CD4-positive, alpha-beta T cell treated with Interleukin-4 for 4 hours (primary cell): ENCODE measurements at places on chromosomes 7 and 10.

DNA sequence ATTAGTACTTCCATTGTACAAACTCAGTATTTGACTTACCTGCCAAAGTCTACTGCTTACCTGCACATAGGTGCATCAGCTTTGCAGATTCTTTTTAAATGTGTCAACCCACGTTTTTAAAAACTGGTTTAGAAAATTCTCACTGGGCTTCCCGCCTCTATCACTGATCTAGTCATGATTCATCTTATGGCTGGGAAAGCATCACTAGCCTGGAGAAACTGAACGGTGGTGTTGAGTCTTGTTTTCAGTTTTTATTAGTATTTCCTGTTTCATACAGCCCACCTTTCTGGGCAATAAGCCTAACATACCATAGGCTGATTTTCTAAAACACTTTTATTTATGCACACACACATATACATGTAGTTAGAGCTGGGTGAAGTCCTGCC is 19.7 kb downstream of the DOCK1 start:
- DNase-seq, result no peak

- DNase-seq, result no peak
Measured at GRCh38 chr10:71472912-71473311, 76.2 kb downstream of the CDH23 start.

DNA sequence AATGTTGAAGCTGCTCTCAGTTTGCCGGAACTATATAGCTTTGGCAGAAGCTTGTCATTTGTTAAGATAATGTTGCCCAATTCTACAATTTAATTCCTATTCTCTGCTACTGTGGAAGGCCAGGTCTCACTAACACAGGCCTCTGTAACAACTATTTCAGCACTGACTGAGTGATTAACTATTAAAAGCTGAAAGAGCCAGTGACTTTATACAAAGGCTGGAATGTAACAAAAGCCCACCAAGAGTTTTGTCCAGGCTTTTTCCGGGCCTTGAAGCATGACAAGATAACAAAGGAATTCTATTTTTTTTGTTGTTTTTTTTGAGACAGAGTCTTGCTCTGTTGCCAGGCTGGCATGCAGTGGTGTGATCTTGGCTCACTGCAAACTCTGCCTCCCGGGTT is 795.6 kb downstream of the PHTF2 start:
- DNase-seq, result no peak

GRCh38 chr10:29501692-29502091 is 133.1 kb downstream of the SVIL start:
- no peak for DNase-seq

DNA sequence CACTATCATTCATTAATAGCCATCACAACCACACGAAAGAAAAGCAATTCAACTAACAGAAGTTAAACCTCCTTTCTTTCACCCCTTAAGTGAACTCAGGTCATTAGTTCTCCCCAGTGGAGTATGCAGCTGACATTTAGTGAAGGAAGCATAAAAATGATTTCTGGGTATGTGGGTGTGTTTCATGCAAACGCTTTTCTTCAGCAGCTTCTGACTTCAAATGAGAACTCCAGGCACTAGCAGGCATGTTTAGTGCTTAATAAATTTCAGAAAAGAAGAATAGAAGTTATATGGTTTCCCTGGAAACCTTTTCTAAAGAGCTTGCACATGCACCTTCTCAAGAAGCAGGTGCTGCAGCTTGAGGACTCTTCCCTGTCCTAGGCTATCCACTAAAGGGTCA is 62.5 kb downstream of the PIK3CG start:
- DNase-seq, result no peak

DNA sequence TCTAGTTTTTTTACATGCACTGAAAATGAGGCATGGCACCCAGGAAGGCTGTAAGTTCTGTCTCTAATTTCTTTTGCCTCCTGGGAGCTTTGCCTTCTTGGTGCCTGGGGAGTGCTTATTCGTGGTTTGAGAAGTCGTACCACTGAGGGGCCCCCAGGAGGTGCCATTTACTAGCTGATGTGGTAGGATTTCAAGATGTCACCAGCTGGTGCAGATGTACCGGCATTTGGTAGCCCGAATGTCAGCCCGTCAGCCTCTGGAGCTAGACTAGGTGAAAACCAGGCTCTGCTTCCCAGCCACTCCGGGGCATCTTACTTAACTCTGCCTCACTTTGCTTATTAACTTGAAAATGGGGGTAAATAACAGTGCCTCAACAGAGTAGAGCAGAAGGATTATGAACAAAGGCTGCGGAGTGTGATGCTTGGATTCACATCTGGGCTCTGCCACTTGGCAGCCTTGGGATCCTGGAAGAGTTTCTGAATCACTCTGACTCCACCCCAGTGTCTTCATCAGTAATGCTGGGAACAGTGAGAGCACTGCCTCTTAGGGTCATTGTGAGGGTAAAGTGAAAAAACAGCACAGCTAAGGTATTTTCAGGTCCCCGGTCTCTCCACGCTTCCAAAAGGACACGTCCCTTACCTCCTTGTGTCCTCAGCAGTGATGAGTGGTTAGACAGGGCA is 31.4 kb upstream of the BTBD16 start:
- no peak for DNase-seq

- no peak for DNase-seq
Measured at GRCh38 chr7:47265621-47266020, 316.3 kb downstream of the TNS3 start.

DNA sequence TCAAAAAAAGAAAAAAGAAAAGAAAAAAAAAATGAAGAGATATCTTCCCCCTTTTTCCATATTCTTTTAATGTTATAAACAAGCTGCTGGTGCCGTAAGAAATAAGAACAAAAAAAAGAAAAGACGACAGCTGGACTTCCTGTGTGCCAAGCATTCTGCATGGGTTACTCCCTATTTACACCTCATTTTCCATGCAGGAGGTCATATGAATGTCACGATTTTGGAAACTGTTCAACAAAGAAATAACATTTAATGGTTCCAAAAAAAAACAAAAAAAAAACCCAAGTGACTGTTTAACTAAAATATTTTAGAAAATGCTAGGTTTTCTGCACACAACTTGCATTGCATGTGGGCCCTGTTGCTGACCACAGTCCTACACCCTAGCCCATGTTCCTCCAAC is 159.3 kb downstream of the TNS3 start:
- no peak for DNase-seq

DNA sequence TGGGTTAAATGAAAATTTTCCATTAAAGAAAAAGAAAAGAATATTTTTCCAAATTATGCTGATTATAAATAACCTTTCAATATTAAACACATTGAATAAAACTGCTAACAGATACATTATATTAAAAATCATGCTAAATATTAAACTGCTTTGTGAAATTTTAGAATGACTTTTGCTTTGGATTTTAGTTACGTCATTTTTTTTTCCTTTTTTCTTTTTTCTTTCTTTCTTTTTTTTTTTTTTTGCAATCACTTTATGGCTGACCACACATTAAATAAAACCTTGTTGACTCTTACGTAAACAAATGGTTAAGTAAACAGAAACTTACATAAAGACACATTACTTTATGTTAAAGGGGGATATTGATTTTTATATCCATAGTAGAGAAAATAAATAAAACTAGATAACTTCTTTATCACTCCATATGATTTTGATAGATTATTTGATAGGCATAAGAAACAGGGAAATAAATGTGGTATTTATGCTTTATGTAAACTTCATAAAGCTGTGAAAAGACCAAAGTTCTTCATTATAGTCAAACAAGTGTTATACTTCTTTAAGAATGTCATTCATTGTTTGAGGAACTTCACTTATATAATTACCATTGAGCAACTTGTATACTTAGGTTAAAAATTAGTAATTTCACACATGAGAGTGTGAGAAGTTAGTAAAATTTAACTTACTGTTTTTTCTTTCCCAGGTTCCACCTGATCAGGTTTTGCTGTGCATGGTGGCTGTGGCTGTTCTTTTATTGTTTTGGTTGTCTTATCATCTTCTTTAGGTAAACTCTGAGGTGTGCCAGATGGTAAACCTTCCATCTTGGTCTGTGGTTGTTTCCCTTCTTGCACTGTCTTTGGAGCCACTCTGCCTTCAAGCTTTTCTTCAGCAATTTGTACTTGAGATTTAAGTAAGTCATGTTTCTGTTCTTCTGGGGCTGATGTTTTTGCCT is 197.3 kb downstream of the PCLO start:
- DNase-seq, result no peak

GRCh38 chr10:92075829-92076228 is 152.3 kb downstream of the BTAF1 start:
- no peak for DNase-seq

DNA sequence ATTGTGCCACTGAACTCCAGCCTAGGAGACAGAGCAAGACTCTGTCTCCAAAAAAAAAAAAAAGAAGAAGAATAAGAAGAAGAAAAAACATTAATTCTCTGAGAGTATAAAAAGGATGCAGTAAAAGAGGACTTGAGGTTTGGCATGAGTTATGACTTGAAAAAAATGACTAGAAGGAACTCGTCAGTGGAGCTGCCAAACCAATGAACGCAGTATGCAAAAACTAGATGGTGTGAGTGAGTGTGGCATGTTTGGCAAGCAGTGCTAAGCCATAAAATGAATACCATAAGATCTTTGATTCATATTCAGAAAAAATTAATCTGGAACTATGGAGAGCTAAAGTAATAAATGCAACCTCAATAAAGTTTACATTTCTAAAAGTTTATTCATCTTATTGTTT is 68.6 kb upstream of the MEOX2 start:
- no peak for DNase-seq

- DNase-seq, result no peak
Measured at GRCh38 chr7:140330128-140330527, 68.2 kb downstream of the SLC37A3 start.

GRCh38 chr7:158355456-158356065 is 232.1 kb downstream of the PTPRN2 start:
- no peak for DNase-seq

DNA sequence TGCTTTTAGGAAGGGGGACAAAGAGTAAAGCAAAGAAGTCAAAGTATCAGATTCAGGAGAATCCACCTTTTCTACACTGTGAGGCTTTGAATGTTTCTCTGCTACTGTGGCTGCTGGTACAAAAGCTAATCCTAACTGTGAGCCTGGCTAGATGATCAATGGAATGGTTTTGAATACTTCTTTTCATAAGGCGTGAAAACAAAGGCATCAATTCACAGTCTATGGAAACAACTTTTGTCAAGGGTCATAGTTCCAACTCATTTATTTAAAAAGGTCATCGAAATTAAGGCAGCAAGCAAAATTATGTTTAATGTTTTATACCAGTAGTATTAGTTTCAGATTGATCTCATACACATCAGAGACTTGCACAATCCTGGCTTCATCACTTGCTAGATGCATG is 118.1 kb downstream of the CTTNBP2 start:
- no peak for DNase-seq
